ENCODE measurements at places on chromosomes 6 and 20. TPM values are rescaled to one million over a fixed set of nuclear protein-coding genes. Genes with fewer than 3 reads are reported as not detected.

Gene C2
- not detected for total RNA-seq

Gene C20orf141
- not detected for total RNA-seq

Gene RNF217
- total RNA-seq: 39.1 TPM

Gene DYNLRB1
- 86.3 TPM for total RNA-seq

Data from bladder microvascular endothelial cell (primary cell).